Femur (tissue), 1 donor: ENCODE measurements at places on chromosomes 5 and 9.

DNA sequence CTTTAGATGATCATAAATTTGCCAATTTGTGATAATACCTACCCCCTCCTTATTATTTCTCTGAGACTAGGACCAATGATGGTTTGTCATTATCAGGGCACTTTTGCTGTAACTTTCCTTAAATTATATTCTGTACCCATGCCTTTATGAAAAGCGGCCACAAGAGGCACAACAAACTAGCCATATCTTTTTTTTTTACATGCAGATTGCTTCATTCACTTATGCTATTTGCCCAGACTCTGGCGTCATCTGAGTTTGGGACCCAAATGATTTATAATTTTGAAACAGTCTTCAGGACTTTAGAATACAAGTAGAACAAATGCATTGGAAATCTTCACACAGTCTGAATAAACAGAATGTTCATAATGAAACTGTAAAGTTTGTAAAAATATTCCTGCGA, 408.1 kb downstream of the MAT2B start:
- no peak for DNase-seq

DNA sequence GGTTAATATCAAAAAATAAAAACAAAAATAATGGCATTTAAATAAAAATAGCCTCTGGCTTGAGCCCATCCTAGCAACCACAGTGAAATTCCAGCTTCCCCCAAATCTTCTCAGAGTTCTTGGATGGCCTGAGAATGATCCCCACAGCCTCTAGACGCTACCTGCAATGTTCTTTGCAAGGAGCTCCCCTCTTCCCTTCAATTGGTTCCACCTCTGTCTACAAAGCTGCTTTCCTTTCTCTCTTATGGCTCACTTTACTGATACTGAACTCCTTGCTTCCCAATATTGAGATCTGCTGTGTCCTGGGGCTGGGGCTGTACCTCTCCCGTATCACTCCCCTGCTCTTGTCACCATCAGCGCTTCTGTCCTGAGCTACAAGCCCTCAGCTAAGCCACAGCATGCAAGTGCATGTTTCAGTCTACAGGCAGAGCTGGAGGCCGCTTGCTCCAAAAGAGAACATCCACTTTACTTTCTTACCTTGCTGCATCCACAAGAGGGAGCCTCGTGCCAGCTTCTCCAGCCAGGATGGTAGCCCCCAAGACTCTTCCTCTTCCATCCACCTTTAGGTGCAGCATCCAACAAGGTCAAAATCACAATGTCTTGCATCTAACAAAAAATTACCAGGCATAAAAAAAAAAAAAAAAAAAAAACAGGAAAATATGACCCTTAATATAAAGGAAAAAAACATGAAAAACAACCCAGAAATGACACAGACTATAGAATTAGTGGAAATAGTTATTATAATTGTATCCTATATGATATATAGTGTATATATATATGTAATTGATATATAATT, 57.4 kb upstream of the PRSS3 start:
- DNase-seq, result peak; percentile 32

DNA sequence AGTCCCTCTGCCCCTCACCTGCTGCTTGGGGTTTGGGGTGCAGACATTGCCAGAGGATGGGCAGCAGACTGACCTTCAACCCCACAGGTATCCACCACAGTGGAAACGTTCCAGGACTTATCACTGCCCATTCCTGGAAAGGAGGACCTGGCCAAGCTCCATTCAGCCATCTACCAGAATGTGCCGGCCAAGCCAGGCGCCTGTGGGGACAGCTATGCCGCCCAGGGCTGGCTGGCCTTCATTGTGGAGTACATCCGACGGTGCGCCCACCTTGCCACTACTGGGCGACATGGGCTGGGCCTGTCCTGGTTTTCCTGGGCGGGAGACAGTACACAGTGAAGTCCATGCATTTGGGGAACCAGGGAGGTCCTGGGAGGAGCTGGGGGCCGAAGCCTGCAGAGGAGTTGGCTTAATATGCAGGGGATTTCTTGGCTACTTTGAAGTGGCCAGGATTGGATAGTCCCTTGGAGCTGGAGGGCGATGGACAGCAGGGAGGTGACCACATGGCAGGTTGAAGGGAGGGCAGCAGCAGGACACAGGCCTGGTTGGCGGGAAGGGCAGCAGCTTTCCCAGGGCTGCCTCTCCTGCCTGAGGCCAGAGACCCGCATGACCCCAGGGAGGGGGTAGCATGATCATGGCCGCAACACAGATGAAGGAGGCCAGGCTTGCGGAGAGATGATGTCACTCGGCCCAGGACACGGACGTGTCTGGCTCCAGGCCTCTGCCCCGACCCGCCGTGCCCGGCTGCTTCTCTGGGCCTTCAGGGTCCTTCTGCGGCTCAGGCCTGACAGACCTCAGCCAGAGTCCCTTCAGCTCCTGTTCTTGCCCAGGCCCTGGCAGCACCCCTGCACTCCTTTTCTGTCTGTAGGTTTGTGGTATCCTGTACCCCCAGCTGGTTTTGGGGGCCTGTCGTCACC, 34.6 kb downstream of the USP20 start:
- DNase-seq, result no peak

DNA sequence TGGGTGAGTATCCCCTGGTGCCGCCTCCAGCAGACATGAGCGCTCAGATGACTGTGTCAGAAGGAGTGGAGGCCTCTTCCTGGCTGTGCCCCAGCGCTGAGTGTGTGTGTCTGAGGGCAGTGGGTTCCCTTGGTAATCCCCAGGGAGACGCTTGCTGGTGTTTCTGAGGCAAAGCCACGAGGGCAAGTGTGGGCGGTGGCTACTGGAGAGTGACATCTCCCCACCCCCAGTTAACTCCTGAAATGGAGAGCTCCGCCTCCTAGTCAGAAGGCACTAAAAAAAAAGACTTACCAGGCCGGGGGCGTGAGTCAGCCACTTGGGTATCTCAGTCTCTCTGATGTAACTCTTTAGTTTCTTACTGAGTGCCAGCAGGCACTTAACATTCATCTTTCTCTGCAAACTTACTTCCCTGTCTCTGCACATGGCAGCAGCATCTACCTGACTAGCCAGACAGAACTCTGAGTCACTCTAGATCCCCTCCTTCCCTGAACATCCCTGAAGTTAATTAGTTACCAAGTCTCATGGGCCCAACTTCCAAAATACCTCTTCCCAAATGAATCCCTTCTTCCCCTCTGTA, 19.3 kb downstream of the ORM2 start:
- peak; percentile 72 for DNase-seq

DNA sequence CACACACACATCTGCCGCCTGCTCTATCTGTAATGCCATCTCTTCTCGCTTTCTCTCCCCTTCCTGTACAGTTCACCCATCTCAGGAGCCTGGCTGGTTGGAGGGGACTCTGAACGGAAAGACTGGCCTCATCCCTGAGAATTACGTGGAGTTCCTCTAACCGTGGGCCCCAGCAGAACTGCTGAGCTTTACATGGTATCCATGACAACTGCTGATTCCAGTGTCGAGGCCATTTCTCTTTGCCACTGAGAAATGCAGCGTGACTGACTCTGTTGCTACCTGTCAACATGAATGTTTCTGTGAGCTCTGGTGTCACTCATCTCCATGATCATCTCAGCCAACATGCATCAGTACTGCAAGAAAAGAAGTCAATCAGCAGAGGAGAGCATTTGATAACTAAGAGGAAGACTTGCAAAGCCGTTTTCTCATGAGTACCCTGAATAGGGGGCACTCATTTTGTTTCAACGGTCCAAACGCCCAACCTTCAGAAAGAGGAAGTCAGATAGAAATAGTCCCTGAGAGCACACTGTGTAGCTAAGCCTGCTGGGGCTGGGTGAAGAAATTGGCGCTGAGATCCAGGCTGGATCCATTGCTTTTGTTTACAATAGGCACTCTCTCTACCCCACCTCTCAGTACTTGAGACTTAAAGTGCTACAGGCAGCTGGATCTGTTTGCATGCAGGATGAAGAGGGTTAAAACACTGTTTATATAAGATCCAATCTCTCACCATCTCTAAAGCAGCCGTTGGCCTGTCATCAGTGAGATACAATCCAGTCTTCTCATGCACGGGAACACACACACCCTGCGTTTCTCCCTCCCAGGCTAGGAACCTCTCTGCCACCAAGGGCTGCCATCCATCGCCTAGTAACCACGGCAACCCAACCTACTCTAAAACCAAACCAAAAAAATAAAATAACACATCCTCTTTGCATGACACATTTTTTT, 180.9 kb downstream of the NR3C1 start:
- peak; percentile 55 for DNase-seq

DNA sequence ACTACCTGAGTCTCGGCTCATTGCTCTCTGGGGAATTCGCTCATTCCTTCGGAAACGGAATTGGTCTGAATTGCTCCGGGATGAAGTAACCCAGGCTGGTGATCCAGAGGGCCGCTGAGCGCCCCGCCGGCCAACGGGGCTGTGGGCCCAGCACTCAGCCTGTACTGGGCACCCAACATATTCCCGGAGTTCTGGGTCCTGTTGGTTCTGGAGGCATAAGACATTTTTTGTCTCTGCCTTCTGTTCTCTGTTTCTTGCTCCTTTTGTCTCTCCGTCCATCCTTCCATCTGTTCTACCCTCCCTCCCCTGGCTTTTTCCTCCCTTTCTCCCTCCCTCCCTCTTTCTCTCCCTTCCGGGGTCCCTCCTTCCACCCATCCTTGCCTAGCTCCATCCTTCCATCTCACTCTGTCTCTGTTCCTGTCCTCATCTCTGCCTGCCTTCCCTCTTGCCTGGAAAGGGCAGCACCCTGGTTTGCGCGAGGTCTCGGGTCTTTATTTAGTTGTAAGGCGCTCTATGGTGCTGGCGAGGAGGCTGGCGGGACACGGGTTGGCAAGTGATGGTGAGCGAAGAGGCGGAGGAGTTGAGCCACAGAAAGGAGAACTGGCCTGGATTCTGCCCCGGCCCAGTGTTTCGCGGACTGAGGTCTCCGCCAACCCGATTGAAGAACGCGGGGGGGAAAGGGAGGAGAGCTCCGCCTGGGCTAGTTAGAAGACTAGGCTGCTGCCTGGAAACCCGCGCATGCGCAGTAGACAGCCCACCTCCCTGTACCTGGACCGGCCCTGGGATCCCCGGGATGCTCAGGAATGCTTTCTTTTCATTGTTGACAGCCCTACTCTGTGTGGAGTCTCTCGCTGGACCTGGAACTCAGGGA, 1468.0 kb downstream of the FOXD4L5 start:
- DNase-seq, result peak; percentile 83
